ENCODE measurements at places on chromosomes 16 and 17.

DNA sequence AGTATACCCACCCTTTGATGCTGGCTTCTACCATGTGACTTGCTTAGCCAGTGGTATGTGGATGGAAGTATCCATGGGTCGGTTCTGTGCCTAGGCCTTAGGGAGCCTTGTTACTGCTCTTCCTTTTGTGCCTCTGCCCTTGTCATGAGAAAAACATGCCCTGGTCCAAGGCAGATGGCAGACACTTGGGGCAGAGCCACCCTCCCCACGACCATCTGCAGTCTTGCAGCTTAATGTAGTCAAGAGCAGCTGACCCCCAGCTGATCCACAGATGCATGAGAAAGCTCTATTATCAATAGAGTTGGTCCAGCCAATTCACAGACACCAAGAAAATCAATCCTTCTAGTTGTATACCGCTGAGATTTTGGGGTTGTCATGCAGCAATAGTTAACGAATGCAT lies 95.7 kb downstream of the SLC39A11 start:
- DNase-seq: no peak

DNA sequence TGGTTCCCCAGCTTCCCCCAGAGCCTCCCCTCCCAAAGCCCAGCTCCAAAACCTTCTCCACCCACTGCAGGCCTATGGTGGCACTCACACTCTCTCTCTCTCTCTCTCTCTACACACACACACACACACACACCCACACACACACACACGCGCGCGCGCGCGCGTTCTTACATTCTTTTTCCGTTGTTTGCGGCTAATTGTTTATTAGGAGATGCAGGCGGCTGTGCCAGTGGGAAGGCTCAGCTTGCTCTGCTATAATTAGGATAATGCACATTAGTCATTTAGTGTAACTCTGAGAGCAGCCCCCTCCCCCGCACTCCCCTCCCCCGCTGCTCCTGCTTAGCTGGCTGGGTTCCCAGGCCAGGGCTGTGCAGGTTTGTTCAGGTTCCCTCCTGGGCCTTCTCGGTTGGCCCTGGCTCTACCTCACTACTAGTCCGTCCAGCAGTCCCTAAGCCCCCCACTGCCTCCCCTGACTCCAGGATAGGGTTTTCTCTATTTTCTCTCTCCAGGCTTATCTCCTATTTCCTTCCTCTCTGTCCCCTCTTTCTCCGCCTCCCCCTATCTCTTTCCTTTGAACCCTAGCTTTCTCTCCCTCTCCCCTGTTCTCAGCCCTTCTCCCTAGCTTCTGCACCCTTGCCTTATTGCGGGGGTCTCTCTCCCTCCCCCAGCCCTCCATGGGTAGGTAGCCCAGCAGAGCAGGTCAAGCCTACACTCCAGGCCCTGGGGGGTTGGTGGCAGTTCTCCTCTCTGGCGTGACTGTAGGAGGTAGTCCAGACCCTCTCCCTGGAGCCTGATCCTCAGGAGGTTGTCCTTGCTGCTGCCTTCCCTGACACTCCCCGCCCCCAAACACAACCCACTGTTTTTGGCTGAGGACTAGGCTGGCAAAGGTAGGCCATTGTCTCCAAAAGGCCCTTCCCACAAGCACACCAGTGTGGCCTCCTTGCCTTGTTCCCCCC lies 34.0 kb downstream of the TMEM132E start:
- DNase-seq: no peak

DNA sequence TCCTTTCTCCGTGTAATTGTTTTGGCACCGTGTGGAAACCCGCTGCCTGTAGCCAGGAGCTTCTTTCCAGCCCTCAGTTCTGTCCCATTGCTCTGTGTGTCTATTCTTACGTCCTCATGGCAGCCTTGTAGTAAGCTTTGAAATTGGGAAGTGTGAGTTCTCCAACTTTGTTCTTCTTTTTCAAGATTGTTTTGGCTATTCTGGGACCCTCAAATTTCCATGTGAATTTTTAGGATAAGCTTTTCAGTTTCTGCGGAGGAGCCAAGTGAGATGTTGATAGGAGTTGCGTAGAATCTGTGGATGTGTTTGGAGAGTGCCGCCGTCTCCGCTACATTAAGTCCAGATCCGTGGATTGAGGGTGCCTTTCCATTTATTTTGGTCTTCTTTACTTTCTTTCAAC lies 15.2 kb downstream of the CHMP6 start:
- no peak for DNase-seq

GRCh38 chr16:14371778-14372431 lies 258.2 kb downstream of the PARN start:
- DNase-seq: no peak

GRCh38 chr16:84071121-84071520 lies 28.5 kb upstream of the SLC38A8 start:
- no peak for DNase-seq

- peak; percentile 83 for DNase-seq
Observed at GRCh38 chr17:71936977-71937376, 183.8 kb upstream of the SOX9 start.

DNA sequence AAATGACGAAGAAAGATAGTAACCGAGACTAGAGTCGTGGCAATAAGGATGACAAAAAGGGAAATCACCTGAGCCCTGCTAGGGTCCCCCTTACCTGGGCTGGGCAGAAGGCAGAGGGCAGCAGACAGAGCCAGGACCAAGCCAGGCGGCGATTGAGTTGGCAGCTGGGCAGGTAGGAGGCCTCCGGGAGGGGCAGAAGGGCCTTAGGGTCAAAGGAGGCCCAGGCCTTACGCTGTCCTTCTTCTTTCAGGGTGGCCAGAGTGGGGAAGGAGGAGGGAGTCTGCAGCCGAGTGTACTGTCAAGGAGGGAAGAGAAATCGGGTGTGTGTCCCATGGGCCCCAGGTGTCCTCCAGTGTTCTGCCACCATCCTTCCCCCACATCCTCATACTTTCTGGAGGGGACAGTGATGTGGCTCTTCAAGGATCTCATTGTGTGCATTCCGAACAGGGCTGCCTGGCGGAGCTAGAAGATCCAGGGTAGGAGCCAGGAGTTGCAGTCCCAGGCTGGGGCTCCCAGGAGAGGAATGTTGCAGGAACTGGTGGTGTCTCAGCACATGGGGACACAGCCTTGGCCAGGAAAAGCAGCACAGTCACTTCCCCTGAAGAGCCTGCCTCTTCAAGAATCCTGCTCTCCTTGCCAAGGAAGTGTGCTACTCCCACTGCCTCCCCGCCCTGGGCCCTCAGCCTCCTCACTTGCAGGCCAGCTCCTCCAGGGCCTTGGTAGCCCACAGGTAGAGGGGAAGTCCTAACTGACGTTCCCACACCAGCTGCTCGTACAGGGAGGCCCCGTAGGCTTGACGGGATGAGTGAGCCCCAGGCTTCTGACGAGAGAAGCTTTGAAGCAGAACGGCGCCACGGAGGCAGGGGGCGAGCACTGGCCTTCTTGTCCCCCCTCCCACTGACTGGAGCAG lies 13.2 kb downstream of the CTC1 start:
- no peak for DNase-seq

- no peak for DNase-seq
Observed at GRCh38 chr17:9825641-9826150, at the start of gene GLP2R. Gene GLP2R, plus strand, starts transcription at chr17:9825924. Its CDS starts 140 bp downstream, at chr17:9826064.

GRCh38 chr16:27792486-27793248 lies 242.7 kb downstream of the KATNIP start:
- DNase-seq: no peak

GRCh38 chr16:86257546-86257945 lies 252.8 kb upstream of the FOXF1 start:
- DNase-seq: no peak

DNA sequence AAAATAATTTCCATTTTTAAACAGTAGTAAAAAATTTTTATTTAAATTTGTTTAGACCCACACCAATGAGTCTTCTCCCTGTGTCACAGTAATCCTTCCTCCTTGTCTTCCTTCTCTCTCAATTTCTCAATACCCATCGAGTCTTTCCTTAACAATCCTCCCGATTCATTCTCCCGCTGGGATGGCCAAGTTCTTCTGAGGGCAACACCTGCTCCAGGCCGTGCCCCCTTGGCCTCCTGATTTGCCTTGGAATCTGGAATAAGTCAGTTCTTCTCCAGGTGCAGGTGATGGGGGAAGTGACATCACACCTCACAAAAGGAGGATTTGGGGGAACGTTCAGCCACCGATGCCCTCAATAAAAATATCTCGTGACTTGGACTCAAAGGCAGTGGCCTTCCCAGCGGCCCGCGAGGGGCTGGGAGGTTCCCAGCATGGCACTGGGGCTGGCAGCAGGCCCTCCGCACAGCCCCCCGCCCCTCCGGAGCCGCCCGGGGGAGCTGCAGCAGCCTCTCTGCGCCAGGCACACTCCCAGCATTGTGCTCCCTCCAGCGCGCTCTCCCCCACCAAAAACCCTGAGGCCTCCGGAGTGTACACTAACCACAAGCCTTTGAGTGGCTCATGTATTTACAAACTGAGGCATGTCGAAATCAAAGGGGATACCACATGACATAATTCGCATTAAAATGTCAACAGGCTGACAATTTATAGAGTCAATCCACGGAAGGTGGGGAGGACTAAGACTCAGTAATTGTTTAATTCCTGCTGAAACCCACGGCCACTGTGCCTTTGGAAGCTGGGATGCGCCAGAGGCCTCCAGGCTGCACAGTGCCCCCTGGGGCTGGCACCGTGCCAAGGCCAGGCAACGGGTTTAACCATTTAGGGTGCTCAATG lies 120.5 kb downstream of the ZFHX3 start:
- peak; percentile 92 for DNase-seq

DNA sequence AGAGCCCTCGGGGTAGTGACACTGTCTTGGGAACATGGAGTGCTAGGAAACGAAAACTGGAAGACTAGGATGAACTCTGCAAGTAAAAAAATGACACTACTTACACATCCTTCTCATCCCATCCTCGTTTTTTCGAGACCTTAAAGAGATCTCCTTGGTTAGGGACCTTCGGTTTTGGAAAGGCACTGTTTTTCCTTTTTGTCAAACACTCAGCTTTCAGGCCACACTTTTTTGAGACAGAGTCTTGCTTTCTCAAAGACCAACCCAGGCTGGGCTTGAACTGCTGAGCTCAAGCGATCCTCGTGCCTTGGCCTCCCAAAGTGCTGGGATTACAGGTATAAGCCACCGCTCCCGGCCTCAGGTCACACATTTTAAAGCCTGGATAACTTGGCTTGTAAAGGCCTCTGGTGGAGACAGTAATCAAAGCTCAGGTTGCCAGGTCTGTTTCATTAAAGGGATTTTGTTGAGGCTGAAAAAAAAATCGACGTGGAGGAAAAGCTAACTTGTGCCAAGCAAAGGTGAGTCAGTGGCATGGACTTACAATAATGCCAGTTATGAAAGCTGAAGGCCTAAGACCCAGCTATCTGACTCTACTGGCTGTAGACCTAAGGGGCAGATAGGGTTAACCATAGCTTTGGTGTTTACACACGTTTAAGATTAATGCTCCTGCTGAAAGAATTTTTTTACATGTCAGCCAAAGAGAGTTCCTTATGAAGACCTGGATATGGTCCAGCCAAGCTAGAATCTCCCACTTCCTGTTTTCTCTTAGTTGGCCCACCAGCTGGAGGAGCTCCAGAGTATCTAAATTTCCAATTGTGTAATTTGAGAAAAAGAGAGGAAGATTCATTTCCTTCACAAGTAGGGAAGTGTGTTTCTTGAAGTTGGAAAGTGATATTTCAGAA lies 823 bp downstream of the NBR1 start:
- DNase-seq: peak; percentile 88

- no peak for DNase-seq
Observed at GRCh38 chr16:74679983-74680382, 13.3 kb upstream of the RFWD3 start.

- DNase-seq: no peak
Observed at GRCh38 chr17:82920150-82920549, 80.3 kb upstream of the ZNF750 start.

DNA sequence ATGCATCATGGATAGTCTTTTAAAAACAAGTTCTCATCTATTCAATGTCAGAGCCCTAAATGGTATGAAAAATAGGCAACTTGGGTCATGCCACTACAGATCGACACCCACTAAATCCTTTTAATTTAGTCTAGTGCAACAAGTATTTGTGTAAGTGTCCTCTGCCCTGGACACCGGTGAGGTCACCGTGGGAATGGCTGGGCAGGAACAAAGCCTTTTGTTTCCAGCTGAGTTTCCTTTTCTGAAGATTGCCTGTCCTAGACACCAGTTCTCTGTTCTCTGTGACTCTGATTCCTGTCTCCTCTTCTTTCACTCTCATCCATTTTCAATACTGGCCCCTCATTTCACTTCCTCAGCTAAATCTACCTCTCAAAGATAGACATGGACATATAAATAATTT lies 446.5 kb downstream of the MAF start:
- DNase-seq: no peak

GRCh38 chr17:33099252-33099651 lies 107.6 kb downstream of the SPACA3 start:
- DNase-seq: no peak

GRCh38 chr17:37610971-37611370 lies 1.8 kb upstream of the SYNRG start:
- DNase-seq: no peak

- peak; percentile 2 for DNase-seq
Observed at GRCh38 chr16:50802961-50803360, 61.1 kb downstream of the CYLD start.

DNA sequence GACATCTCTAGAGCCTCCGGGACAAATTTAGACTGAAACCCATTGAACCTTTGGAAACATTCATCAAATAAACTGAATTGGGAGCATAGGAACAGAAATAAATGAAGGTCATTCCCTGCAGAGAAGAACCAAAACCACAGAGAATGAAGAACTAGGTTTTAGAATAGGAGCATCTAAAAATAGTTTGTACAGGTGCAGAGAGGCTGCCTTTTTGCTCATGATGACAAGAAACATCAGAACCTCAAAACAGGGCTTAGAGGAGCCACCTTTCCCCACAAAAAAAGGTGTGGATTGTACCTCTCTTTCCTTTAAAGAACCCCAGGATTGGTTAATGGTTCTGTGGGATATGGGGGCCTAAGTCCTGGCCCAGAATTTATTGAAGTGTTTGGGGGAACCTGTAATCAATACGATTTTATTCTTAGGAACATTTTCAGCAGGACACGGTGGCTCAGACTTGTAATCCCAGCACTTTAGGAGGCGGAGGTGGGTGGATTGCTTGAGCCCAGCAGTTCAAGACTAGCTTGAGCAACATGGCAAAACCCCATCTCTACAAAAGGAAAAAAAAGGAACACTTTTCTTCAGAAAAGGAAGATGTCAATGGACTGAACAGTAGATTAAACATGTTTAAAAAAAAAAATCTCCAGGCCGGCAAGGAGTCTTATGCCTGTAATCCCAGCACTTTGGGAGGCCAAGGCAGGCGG lies 37.7 kb upstream of the SLC47A1 start:
- DNase-seq: no peak

GRCh38 chr17:37024181-37024637 lies 75.5 kb downstream of the AATF start:
- DNase-seq: no peak

GRCh38 chr16:87006789-87007745 lies 310.1 kb downstream of the C16orf95 start:
- no peak for DNase-seq

DNA sequence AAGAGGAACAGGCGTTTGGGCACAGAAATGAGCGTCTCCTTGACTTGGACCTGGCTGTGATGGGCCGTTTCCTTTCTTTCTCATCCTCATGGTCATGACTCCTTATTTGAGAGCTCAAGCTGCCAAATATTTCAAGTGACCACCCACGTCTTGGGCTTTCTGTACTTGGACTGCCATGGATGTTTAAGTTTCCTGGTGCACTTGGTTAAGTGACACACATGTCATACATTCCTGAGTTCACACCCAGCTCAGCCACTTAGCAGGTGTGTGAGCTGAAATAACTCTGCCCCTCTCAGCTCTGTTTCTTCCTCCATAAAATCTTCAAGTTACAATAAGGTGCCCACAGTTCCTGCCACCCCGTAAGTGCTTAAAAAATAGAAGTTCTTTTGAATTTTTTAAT lies 114.5 kb downstream of the CLEC16A start:
- DNase-seq: no peak
